MV-4-11 (cell line): ENCODE measurements at places on chromosomes 4 and X.
A peak's percentile ranks its signal among the peaks of the same experiment; 100 is the strongest.

GRCh38 chr4:177907736-177908424 is 465.6 kb upstream of the AGA start:
- DNase-seq, result no peak

- no peak for DNase-seq
Observed at GRCh38 chr4:40916218-40916555, 166.4 kb downstream of the NSUN7 start.

DNA sequence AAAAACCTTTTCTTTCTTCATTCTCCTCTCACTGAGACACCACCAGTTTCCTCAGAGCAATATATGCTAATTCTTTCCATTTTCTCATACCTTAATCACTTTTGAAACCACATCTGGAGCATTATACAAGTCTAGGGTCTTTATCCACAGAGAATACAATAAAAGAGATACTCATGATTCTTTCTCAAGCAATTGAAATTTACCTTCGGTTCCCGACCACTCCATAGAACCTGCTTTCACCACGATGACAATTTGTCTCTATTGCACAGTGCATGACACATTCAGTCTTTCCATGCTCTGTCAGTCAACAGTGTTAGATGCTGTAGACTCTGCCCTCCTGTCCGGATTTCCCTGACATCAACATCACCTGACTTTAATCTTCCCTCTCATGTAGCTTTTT is 409.3 kb upstream of the NWD2 start:
- DNase-seq, result no peak

DNA sequence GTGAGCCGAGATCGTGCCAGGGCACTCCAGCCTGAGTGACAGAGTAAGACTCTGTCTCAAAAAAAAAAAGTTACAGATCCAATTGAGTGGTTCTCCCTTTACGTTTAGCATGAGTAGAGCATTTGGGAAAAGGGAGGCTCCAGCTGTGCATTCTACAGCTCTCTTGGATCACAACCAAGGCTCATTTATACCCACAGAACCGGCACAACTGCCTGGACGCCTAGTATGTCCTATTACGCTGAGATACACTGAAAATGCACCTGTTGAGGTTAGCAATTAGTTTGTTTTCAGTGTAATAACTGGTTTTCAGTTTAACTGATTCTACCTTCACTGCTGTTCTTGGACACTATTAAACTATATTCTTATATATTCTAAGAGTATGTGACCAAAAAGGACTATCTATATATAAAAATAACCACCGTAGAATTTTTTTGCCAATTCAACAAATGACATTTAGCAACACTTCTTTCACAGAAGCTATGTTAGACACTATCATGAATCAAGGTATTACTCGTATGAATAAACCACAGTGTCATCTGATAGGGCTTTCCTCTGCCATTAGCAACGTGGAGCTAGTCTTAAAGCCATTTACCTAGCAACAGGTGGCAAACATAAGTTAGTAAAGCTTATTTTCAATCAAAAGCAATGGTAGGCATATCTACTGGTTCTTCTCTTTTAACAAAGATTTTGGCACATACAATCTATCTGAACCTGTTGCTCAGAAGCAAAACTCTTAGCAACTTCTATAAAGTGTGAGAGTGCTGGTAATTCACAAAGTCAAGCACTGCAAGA is 3.6 kb downstream of the OTUD4 start:
- DNase-seq, result no peak

DNA sequence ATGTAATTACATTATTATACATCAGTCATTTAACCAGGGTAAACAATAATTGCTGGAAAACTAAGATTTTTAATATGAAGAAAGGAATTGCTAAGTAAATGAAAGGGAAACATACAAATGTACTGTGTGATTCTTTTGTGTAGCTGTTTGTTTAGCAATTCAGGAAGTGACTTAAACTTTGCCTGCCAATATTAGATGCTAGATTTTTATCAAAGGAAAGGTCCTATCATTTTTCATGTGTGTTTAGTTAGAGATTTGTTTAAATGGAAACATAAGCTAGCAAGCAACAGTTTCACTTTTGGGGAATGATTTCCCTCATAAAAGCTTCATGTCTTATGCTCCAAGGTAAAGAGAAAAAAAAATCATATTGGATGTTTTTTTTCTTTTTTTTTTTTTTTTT is 95.1 kb upstream of the LIMCH1 start:
- no peak for DNase-seq

- no peak for DNase-seq
Observed at GRCh38 chr4:14176613-14177012, 549.1 kb upstream of the BOD1L1 start.

DNA sequence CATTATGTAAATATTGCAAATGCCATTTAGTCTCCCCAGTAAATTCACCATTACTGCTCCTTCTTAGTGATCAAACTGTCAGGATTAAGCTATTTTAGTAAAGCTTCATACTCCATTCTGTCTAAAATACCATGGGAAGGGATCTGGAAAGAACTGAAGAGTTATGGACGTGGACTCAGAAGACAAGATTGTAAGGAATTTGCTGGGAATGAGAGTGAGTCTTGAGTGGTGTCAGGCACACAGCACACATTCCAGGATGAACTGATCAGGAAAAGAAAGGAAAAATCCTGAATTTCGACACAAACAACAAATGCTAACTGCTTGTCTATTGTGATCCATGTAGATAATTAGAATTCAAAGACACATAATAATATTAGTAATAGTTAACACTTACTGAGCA is 311.0 kb downstream of the CENPC start:
- DNase-seq, result no peak

DNA sequence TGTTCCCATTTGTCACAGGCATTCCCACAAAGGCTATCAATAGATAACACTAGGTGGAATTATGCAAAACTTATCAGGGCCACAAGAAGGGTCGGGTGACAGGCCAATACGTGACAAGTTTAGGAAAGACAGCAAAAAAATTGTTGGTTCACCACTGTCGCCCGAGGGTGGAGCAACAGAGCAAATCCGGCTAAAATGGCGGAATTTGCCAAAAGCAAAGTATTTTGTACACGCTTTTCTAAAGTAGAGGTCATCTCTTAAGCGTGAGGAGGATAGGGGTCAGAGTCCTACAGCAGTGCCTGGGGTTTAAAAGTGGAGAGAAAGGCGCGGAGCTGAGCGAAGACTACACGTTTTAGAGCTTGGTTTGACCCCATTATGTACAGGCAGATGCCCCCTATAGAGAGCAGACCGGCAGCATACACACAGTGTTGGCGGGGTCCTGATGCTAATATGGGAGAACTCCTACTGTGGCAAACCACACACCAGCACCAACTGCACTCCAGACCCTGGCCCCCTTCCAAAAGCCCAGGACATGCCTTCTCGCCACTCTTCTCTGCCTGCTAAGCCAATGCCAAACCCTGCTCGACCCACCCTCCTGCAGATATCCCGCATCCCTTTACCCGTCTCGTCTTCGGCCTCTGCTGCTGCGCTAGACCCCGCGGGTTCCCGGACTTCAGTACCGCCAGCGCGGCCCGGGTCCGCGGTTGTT is 733 bp downstream of the CCNA2 start:
- peak; percentile 40 for DNase-seq

GRCh38 chrX:30918480-30918879 is 29.4 kb upstream of the TAB3 start:
- no peak for DNase-seq

- DNase-seq, result no peak
Observed at GRCh38 chr4:28948501-28948900, 1771.7 kb upstream of the PCDH7 start.

DNA sequence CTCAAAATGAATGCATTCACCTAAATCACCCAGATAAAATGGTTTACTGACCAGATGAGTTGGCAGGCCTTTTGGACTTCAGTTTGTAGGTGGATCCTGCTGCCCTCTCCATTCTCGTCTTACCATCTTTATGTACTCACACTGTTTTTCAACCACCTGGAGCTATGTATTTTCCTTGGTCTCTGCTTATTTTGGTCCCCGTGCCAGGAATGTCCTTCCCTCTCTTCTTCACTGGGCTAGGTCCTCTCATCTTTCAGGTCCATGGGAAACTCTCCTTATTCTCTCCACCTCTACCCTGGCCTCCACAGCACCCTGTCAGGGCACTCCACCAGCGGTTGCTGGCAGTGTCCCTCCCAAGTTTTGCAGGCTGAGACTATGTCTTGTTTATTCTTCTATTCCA is 2.6 kb downstream of the GPRIN3 start:
- DNase-seq, result no peak

GRCh38 chr4:99861120-99861905 is 32.9 kb downstream of the LAMTOR3 start:
- no peak for DNase-seq

GRCh38 chr4:73388887-73389286 is 15.2 kb upstream of the ALB start:
- no peak for DNase-seq

DNA sequence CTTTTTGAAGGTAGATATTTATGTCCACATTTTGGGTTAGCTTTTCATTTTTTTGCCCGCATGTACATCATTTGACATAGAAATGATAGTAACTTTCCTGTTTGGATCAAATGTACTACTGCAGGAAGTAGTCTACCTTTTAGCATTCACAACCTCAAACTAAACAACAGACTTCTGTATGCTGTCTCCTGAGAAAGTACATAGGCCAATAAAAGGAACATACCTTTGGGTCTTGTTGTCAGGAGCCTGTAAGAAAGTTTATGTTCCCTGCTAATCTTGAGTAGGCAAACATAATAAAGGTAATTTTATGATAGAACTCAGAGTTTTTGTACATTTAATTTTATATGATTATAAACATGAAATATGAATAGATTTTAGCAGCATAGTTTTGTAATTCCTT is 54.2 kb downstream of the STAG2 start:
- no peak for DNase-seq

GRCh38 chr4:184802697-184803015 is 23.1 kb downstream of the ACSL1 start:
- no peak for DNase-seq

DNA sequence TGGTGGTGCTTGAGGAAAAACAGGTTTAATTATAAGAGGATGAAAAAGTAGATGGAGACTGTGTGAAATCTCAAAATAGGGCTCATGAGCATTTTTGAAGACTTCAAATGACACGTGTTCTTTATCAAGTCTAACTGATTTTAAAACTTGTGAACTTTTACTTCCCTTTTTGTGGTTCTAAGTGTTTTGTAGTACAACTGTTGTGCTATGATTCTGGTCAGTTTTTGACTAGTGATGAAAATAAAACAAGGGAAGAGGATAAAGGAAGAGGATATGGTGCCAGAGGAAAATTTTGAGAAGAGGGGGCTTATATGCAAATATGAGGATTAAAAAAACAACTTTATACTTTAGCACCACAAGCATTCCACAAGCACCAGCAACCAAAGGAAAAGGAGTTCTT is 644.0 kb downstream of the RPA4 start:
- peak; percentile 74 for DNase-seq

DNA sequence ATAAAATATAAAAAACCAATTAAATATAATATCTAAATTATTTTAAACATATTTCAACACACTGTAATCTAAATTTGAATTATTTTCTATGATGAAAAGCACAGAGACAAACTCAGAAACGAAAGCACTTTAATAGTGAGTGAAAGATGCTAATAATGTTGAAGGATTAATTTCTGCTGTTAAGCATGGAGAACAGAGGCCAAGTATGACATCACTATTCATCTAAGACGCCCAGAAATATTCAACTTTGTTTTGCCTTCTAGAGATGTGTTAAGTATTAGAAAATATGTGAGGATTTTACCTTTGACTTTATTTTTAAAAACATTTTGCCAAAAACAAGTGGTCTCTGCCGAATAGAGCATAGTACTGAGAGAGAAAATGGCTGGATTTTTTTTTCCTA is 19.3 kb downstream of the ARHGEF6 start:
- no peak for DNase-seq
